ENCODE measurements at places on chromosomes 13 and 19.

GRCh38 chr19:41951686-41952172, 7.4 kb downstream of the RABAC1 start:
- DNase-seq: peak; percentile 83

- DNase-seq: no peak
These were observed 514.5 kb downstream of the IRS2 start for GRCh38 chr13:109271555-109272541.

GRCh38 chr19:45177817-45178261, at the start of gene TRAPPC6A:
Gene TRAPPC6A, minus strand, starts transcription at chr19:45178237. Its CDS starts 19 bp downstream, at chr19:45178218.
- DNase-seq: no peak

GRCh38 chr19:6261883-6262282, 17.9 kb downstream of the MLLT1 start:
- DNase-seq: no peak

- no peak for DNase-seq
These were observed 15.4 kb upstream of the SIGLEC6 start for GRCh38 chr19:51546650-51547396.

DNA sequence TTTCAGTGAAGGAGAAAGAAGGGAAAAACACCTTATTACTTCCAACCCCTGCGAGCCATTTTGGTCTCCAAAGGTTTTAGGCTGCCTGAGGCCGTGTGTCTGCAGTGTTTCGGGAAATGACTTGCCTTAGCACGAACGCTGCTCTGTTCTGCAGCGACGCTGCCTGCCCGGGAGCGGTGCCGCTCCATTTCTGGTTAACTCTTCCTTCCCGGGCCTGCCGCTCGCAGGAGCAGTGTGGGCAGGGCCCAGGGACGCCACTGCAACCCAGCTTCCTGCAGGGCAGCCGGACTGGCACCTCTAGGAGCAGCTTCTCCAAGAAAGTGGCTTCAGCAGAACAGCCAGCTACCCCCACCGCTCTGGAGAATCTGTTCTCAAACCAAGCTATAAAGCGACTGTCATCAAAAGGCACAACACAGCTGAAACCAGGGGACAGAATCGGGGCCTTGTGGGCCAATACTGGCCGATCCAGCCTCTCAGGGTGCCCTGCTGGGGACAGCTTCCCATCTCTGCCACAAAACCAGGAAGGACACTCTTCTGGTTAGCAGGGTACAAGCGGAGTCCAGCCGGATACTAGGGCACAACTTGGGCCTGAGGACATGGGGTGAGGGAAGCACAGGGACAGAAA, 72.2 kb downstream of the KCTD15 start:
- DNase-seq: no peak

DNA sequence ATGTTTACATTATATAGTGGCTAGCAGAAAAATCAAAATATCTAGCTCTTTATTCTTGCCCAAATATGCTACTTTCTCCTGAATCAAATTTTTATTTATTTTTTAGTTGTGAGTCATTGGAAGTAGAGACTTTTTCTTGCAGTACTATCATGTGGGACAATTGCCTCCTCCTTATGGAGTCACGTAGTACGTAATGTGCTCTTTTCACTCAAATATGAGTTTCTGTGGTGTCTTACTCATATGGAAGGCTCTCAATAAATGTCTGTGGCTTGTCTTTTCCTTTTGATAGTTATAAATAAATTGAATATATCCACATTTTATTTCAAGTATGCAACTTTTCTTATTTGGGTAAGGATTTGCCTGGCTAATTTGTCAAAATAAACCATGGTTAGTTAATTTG, 1411.0 kb upstream of the SLC10A2 start:
- no peak for DNase-seq

DNA sequence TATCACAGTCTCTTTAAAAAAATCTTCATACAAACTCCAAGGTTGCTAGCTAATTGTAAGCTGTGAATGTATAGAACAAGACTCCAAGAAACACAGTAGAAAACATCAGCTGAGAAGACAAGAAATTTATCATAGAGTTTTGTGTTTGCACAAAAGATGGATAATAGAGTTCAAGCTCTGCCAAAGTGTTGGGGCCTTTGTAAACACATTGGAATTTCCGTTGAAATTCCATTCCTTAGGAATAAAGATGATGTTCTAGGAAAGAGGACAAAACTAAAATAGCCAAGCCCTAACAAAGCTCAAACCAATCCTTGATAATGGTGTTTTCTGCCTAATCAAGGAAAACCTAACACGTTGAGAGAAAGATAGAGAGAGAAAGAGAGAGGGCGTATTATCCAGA, 20.6 kb downstream of the LRRC63 start:
- no peak for DNase-seq

DNA sequence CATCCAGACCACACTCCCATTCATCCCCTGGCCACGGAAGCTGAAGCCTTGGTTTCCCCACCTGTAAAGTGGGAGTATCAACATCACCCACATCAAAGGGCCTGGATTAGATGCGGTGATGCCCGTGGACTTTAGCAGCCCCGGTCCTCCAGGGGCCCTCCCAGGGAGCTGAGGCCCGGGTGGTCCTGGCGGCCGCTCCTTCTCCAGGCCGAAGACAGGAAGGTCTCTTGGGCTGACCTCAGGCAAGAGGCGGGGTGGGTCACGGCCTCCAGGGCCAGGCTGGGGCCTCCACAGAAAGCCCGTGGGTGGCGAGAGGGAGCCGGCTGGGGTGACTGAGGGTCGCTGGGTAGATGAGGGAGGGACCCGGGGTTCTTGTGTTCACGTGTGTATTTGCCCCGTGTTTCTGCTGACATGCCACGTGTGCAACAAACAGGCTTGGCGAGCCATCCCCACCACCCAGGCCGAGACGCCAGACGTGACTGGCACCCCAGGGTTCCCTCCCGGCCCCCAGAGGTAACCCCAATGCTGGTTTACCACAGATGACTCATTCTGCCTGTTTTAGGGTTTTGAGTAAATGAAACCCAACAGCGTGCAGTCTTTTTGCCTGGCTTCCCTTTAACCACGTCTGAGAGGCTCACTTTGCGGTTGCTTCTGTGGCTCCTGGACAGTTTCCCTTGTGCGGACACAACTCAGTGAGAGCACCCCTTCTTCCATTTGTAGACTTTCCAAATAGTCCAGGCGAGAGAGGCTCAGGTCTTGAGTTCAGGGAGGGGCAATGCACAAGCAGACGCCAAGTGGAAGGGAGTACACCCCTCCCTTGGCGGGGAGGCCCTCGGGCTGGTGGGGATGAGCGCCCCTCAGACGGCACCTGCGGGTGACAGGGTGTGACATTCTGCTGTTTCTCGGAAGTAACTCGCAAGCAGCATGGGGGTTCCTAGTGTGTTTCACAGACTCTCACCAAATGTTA, 42.9 kb downstream of the C13orf46 start:
- DNase-seq: peak; percentile 72

DNA sequence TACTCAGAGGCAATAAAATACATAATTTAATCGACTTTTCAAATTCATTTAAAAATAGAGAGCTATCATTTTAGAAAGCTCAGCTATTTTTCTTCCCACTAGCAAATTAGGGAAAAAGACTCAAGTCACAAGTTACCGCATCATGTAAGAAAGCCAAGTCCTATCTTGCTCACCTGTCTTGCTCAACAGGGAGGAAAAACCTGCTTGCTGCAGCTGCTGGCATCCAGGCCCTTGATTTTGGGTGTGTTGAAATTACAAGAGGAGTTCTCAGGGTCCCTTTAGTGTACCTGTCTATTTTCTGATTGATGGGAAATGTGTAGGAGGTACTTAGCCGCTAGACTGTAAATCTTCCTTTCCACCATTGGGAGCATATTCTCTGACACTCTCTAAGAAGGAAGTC, 22.2 kb downstream of the SLC10A2 start:
- DNase-seq: no peak

- DNase-seq: no peak
These were observed 13.3 kb downstream of the TTYH1 start for GRCh38 chr19:54428323-54429175.

DNA sequence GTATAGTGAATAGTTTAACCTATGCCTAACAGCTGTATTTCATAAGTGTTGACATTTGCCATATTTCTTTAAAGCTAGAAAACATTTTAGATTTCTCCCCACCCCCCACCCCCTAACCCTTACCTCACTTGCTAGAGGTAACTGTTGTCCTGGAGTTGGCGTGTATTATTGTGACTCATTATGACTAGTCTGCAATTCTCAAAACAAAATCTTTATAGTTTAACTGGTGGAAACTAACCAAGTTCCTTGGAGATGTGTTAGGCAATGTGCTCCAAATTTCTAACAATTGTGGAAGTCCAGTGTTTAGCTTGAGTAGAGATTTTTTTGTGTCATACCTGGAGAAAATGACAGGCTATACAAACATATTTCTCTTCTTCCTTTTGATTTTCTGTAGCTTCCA, 38.0 kb downstream of the KCTD4 start:
- no peak for DNase-seq

DNA sequence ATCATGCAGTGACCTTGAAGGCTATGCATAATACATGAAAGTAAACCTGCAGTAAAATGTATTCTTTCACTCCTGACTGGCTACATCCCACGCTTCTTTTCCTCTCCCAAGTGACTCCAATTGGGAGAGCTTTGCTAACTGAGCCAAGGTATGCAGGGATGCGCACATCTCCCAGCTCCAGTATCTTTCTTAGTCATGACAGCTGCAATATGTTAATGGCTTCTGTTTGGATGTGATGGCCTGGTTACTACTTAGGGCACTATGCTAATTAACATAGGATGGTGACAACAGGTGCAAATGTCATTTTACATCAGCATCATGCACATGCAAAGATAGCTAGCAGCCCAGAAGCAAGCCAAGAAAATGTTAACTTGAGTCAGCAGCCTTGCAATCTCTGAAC, 134.7 kb downstream of the POU4F1 start:
- no peak for DNase-seq

- no peak for DNase-seq
These were observed 18.6 kb upstream of the LATS2 start for GRCh38 chr13:21079761-21080592.

GRCh38 chr19:35501684-35502083, 11.4 kb upstream of the KRTDAP start:
- DNase-seq: no peak

GRCh38 chr19:12545267-12545666, 6.0 kb downstream of the ZNF564 start:
- no peak for DNase-seq

GRCh38 chr19:52541608-52542007, 14.1 kb downstream of the ZNF808 start:
- no peak for DNase-seq

DNA sequence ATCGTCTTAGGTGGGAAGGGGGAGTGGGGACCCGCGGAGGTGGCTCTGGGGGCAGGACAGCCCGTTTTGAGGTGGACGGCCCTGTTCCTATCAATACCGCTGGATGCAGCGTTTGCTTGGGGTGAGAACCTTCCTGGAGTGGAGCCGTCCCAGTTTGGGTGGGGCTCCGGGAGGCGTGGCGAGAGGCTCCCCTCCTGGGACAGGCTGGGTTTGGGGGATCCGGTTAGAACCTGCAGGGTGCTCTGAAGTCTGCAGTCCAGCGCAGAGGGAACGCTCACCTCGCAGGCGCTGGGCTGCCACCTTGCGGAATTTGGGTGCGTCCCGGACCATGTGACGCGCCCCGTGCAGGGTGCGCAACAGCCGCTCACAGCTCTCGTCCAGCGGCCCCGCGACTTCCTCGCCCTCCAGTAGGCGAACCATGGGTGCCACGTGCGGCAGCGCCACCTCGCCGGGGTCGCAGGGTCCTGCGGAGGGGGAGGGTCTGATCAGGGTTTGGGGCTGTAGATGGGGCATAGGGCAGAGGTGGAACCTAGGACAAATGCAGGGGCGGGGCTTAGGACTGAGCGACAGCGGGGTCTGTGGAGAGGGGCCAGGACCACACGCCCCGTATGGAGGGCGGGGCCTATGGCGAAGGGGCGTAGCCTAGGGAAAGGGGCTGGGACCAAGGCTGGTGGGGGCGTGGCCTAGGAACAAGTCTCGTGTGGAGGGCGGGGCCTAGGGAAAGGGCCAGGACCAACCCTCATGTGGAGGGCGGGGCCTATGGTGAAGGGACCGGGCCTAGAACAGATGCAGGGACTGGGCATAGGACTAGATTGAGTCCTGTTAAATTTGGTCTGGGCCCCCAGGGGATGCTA, 13.8 kb downstream of the SH2D3A start:
- peak; percentile 86 for DNase-seq

GRCh38 chr13:92197669-92198068, 799.2 kb downstream of the GPC5 start:
- no peak for DNase-seq

- DNase-seq: no peak
These were observed 305.6 kb upstream of the TMTC4 start for GRCh38 chr13:100980171-100980570.

DNA sequence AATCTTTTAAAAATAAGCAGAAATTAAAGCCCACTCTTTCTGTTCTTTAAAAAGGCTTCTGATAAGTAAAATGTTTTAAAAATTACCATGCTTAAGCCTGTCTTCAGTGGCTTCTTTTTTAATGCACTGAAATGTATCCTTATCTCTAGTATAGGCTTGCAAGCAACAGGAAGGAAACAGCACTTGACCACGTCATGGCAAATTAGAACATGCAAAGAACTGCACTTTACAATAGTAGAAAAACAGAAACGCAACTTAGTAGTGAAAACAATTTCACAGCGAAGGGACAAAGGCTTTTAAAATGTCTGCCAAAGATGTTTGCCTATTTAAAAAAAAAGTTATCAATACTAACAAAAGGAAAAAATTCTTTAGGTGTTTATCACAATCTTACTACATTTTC, 36.3 kb downstream of the ELF1 start:
- DNase-seq: peak; percentile 35

DNA sequence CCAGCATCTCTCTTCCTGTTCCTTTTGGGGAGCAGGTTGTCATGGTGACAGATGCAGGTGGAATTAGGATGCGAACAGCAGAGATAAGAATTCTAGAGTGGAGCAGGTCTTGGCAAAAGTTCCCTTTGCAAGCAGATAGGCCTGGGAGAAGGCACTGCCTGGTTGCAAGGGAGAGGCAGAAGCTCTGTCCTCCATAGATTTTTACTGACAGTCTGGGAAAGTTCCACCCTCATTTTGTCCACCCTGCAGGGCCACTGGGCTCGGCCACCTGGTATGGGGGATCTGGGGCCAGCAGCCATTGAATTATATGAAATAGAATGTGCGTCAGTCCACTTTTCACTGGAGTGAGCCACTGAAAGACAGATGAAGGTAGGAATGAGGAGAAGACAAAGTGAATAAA, 141.7 kb downstream of the IER2 start:
- DNase-seq: no peak

Measured in activated naive CD8-positive, alpha-beta T cell treated with anti-CD3 and anti-CD28 coated beads for 36 hours (primary cell).